B cell (primary cell): ENCODE measurements at places on chromosomes 1 and 21. TPM values are rescaled to one million over a fixed set of nuclear protein-coding genes. Genes with fewer than 3 reads are reported as not detected.

DNA sequence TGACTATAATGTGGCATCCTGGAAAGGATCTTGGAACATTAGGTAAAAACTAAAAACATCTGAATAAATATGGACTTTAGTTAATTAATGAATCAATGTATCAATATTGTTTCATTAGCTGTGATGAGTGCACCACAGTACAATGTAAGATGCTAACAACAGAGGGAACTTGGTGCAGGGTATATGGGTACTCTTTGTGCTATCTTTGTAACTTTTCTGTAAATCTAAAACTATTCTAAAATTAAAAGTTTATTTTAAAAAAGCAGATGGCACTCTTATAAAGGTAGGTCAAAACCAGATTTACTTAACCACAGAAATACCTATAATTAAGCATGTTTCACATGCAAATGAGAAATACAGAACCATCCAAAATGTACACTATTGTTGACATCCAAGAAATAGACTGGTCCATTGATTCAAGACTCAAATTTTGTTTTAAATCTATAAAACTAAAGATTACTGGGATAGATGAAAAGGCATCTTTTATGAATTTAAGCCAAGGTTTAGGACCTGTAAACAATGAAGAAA is 38.4 kb downstream of the ACBD3 start:
- no peaks in the 10 kb centered on the region for H3K27me3 ChIP-seq
- DNase-seq: no peak
- peak overlapping the region; percentile 52 for H3K27ac ChIP-seq
- H3K4me3 ChIP-seq: no peak overlapping the region
- H3K4me1 ChIP-seq: peaks cover 6% of the 10 kb centered on the region
- H3K36me3 ChIP-seq: no peaks in the 10 kb centered on the region

- no peak overlapping the region for H3K4me3 ChIP-seq
- H3K27me3 ChIP-seq: no peaks in the 10 kb centered on the region
- no peaks in the 10 kb centered on the region for H3K36me3 ChIP-seq
- H3K27ac ChIP-seq: no peak overlapping the region
- DNase-seq: no peak
These were observed 77.8 kb downstream of the CD58 start for GRCh38 chr1:116493036-116493435.

The TCP10L gene
- total RNA-seq: 0.39 and 0.51 TPM in 2 replicates

- no peak overlapping the region for H3K4me3 ChIP-seq
- H3K36me3 ChIP-seq: no peaks in the 10 kb centered on the region
- H3K27me3 ChIP-seq: no peaks in the 10 kb centered on the region
- no peak overlapping the region for H3K27ac ChIP-seq
- H3K4me1 ChIP-seq: no peaks in the 10 kb centered on the region
These were observed 113.6 kb downstream of the DMRTB1 start for GRCh38 chr1:53572815-53573173.

The FCN3 gene
- total RNA-seq: not detected in 2 replicates

The FCRL2 gene
- total RNA-seq: 78.3 and 81.0 TPM in 2 replicates

- no peaks in the 10 kb centered on the region for H3K36me3 ChIP-seq
- no peak for DNase-seq
- H3K4me3 ChIP-seq: no peak overlapping the region
These were observed 136.0 kb upstream of the KLHDC7A start for GRCh38 chr1:18344755-18345154.

- peak within 1 kb of the TSS; percentile 71 for H3K4me3 ChIP-seq
- DNase-seq: peak; percentile 80
- H3K27me3 ChIP-seq: no peaks in the 10 kb centered on the region
- no peaks in the 10 kb centered on the region for H3K36me3 ChIP-seq
These were observed at the start of gene PTAFR for GRCh38 chr1:28176492-28177470. TSS of gene PTAFR (minus strand) at chr1:28176690. CDS start at chr1:28151021, 25,669 bp downstream.

The TMEM52 gene
- total RNA-seq: 0.69 and 0.78 TPM in 2 replicates
